ENCODE measurements at places on chromosomes 16 and 17. TPM values are rescaled to one million over a fixed set of nuclear protein-coding genes. Genes with fewer than 3 reads are reported as not detected.

RUNDC3A gene
- 0.69 TPM for total RNA-seq

MT1F gene
- 12.9 TPM for total RNA-seq

ACSM3 gene
- 3.5 TPM for total RNA-seq

SLC6A4 gene
- total RNA-seq, result not detected

CD7 gene
- 0.08 TPM for total RNA-seq

SRCAP gene
- total RNA-seq, result 36.0 TPM

CACNG4 gene
- 9.2 TPM for total RNA-seq

HOXB6 gene
- 6.1 TPM for total RNA-seq

CD68 gene
- total RNA-seq, result 37.0 TPM

GAS2L2 gene
- 0.11 TPM for total RNA-seq

CHST5 gene
- 0.10 TPM for total RNA-seq

SKAP1 gene
- total RNA-seq, result 0.08 TPM

All from A549 treated with DMSO at 1 μM for 4 hours (cell line).